ENCODE measurements at places on chromosomes 12 and 14.

DNA sequence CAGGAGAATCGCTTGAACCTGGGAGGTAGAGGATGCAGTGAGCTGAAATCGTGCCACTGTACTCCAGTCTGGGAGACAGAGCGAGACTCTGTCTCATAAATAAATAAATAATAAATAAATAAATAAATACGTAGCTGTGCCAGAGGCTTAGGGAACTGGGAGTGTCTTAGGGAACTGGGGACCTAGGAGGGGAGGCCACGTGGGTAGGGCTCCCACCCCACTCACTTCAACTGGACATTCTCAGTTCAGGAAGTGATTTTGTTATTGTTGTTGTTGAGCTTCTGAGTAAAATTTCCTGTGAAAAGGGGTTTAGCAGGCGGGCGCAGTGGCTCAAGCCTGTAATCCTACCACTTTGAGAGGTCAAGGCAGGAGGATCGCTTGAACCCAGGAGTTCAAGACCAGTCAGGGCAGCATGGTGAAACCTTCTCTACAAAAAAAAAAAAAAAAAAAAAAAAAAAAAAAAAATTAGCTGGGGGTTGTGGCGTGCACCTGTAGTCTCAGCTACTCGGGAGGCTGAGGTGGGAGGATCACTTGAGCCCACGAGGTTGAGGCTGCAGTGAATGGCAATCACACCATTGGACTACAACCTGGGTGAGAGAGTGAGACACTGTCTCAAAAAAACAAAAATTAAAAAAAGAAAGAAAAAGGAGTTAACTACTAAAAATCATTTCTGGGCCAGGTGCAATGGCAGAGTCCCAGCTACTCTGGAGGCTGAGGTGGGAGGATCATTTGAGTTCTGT, 19.0 kb upstream of the ANKRD9 start:
- DNase-seq: no peak

GRCh38 chr12:13566292-13566691, 369.8 kb downstream of the EMP1 start:
- DNase-seq: no peak

DNA sequence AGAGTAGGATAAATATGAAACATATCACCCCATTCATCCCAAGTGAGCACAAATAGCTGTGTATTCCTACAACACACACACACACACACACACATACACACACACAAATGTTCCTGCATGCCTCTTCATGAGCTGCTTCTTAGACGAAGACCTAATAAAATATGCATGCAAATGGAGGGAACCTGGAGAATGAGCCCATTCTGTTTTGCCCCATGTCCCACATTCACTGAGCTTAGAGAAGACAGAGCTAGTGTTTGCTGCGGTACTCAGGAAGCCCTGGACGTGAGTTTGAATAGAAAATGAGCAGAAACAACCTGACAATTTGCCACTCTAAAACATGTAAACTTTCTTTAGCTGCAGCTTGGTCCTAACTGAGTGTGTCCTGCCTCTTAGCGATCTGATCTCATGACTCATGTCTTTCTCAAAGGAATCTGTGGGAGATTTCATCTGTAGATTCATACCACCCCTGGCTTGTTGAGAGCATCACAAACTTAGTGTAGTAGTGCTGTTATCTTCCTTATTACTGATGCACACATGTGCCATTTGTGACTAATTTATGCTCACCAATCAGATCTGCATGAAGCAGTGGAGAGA, 86.8 kb downstream of the ITPR2 start:
- no peak for DNase-seq

DNA sequence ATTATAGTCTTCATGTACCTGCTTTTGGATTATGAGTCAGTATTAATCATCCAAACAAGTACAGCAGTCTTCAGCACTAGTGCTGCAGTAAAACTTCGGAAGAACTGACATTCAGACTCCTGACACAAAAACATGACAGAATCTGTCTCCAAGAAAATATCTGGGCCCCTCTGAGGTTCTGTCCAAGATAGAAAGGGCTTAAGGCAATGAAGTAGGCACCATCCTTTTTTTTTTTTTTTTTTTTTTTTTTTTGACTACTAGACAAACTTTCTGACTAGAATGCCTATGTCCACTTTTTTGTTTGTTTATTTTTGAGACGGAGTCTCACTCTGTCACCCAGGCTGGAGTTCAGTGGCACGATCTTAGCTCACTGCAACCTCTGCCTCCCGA, 112.5 kb downstream of the MED13L start:
- DNase-seq: no peak

GRCh38 chr14:68312884-68313610, 479.8 kb downstream of the ZFP36L1 start:
- no peak for DNase-seq

- DNase-seq: no peak
Measured at GRCh38 chr14:92252323-92252722, 70.6 kb upstream of the SLC24A4 start.

DNA sequence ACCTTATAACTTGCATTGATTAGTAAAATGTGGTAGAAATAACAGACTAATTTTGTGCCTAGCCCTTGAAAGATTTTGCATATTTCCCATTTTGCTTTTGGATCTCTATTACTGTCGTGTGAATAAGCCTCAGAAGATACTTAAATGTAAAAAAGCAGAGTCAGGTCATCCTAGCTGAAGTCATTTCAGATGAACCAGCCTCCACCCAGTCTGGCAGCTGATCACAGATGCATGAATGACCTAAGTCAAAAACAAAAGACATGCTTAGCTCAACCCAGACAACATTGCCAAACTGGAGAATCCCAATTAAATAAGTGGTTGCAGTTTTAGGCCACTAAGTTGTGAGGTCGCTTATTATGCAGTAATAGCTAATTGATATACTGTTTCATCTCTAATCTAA, 349.9 kb downstream of the C12orf50 start:
- DNase-seq: no peak

DNA sequence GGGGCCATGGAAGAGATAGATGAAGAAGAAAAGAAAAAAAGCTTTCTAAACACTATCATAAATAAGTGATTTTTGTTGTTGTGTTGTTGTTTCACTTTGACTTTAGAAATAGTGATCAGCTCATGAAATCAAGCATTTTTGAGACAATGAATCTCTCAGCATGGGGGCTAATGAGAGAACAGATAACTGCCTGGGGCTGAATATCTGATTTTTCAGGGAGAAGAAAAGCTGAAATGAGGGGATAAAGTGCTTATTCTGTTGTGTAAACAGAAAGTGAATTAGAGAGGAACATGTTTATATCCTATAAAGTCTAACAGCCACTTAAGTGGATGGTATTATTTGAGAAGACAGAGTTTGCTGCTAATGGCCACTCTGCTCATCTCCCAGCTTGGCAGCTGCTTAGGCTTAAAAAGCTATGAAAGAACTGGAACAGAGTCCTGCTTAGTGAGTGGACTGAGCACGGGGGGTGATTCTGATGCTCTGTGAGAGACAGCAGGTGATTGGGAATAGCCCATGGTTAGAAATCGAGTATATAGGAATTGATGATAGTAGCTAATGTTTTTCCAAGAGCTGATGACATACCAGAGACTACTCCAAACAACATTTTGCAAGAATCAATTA, 646.1 kb upstream of the TMEM132C start:
- DNase-seq: peak; percentile 53

- DNase-seq: no peak
Measured at GRCh38 chr14:60905923-60906322, 75.0 kb downstream of the TRMT5 start.

DNA sequence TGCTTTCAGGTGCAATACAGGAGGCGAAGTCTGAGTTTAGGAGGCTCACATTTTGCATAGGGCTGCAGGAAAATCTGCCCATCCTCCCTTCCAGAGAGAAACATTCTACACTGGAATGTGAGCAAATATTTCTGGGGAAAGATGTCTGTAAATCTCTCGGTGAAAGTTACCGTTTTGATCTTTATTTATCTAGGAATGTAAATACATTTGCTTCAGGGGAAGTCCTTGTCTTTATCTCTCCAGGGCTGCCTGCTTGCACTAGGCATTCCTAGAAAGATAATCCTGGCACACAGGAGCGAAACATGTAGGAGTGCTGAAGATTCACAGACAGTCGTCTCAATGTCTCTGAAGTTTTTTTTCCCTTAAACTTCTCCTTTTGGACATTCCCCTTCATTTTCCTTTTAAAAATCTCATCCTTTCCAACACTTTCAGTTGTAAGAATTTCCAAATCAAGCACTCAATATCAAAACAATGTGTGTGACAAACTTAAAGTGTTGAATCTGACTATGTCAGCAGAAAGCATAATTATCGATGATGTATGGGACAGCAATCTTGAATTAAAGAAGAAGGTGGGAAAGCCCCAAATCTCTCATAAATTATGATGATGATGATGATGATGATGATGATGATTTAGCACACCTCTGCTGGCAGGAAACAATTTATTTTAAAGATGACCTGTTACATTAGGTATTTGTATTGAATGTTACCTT, 113.4 kb upstream of the RESF1 start:
- no peak for DNase-seq

- DNase-seq: no peak
Measured at GRCh38 chr12:65742018-65743010, 82.0 kb upstream of the HMGA2 start.

GRCh38 chr12:67535176-67535575, 113.4 kb upstream of the DYRK2 start:
- DNase-seq: no peak

- no peak for DNase-seq
Measured at GRCh38 chr14:77844802-77845201, 44.9 kb downstream of the ADCK1 start.

DNA sequence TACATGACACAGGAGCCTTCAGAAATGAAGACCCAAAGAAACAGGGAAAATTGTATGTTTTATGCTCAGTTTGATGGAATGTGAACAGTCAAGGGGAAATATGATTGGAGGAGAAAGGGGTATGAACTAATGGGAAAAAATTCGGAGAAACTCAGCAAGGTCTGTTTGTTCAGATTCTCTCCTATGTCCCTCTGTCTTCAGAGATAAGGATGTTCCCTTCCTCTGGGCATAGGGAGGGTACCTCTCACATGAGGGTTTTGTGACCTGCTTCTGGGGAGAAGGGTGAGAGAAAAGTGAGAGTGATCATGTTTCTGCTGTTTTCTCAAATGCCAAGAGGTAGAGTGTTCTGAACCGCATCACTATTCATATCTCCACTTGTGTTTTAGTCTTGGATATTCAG, 26.6 kb upstream of the LIMA1 start:
- no peak for DNase-seq

DNA sequence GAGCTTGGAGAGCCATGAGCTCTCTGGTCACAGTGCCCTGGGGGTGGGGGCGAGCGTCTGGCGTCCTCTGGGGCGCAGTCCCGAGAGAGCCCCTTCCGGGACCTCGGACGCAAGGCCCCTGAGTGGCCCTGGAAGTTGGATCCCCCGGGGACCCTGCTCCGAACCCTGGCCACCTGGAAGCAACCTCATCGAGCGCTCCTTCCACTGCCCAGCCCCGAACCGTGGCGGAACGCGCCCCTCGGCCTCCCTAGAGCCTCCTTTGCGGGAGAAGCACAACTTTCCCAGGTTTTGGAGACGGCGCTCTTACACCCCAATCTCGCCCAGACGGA, 1.2 kb downstream of the NOS1 start:
- DNase-seq: no peak

DNA sequence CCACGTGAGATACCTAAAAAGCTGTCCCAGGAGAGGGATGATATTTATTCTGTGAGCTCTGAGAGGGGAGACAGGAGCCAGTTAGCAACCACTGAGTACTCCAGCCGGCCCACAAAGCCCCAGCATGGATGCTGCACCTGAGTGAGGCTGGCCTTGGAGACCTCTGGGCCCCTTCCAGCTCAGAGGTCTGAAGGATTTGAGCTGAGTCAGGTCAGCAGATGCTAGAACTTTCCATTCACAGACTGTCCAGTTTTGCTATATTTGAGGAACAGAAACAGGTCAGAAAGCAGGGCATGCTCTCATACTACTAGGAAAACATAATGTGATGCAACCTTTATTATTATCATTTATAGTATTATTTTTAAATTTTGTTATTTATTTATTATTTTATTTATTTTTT, 15.0 kb upstream of the MAPKAPK5 start:
- no peak for DNase-seq

- no peak for DNase-seq
Measured at GRCh38 chr14:96055753-96056508, 16.8 kb downstream of the C14orf132 start.

- no peak for DNase-seq
Measured at GRCh38 chr14:103109535-103110441, 13.5 kb upstream of the TNFAIP2 start.

GRCh38 chr12:55060470-55060869, 40.7 kb downstream of the NEUROD4 start:
- no peak for DNase-seq

DNA sequence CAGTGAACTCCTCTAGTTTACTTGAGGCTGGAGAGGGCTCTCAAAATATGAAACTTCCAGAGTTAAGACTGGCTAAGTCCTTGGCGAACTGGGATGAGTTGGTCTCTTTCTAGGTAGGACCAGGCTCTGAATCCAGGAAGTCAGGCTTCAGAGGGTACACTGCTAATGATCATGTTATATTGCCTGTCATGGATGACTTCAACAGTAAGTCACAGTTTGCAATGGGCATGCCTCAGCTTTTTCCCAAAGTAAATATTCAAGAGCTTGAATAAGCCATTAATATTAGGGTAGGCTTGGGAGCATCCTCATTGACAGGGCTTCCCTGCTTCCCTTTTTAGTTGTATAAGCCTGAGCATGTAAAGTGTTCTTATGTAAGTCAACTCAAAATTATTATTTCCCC, 61.7 kb upstream of the PTHLH start:
- no peak for DNase-seq

Measured in cerebellar nuclear complex (tissue), 1 donor.